Upper lobe of left lung (tissue), 6 donors: ENCODE measurements at places on chromosomes 2 and 18. TPM values are rescaled to one million over a fixed set of nuclear protein-coding genes. Genes with fewer than 3 reads are reported as not detected.

- H3K27me3 ChIP-seq = peaks cover 16% of the 10 kb centered on the region
- H3K4me1 ChIP-seq = peaks cover 29% of the 10 kb centered on the region
- H3K4me3 ChIP-seq = peak overlapping the region; percentile 47
- peak; percentile 87 for DNase-seq
- peak overlapping the region; percentile 58 for H3K27ac ChIP-seq
These were observed 1.4 kb upstream of the SP5 start for GRCh38 chr2:170713543-170714380.

DNA sequence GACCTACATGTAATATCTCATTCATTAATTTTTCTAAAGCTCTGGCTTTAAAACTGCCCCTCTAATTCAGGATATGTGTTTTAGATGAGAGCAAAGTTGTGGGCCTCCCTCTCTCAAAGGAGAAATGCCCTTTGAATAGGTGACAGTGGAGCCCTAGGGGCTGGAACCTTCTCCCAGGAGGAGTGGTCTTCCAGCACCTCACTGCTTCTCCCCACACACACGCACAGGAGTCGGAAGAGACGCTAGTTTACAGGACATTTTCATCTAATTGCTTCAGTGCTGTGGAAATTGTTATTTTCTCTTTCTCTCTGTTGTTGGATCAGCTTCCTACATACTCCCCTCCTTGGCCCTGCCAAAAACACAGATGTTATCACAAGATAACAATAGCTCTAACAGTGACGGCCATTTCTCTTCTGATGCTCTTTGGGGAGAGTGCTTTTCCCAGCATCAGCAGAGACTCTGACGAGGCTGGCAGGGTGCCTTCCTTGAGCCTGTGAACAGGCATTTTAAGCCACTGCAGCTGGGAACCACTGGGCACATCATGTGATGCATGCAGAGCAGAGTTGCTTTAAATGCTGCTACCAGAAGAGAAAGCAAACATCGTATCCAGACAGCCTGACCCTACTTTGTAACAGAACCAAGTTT is 209.4 kb upstream of the SP5 start:
- peaks cover 11% of the 10 kb centered on the region for H3K4me1 ChIP-seq
- no peaks in the 10 kb centered on the region for H3K36me3 ChIP-seq
- H3K27me3 ChIP-seq = no peaks in the 10 kb centered on the region
- H3K27ac ChIP-seq = peak overlapping the region; percentile 51
- no peak overlapping the region for H3K4me3 ChIP-seq

DNA sequence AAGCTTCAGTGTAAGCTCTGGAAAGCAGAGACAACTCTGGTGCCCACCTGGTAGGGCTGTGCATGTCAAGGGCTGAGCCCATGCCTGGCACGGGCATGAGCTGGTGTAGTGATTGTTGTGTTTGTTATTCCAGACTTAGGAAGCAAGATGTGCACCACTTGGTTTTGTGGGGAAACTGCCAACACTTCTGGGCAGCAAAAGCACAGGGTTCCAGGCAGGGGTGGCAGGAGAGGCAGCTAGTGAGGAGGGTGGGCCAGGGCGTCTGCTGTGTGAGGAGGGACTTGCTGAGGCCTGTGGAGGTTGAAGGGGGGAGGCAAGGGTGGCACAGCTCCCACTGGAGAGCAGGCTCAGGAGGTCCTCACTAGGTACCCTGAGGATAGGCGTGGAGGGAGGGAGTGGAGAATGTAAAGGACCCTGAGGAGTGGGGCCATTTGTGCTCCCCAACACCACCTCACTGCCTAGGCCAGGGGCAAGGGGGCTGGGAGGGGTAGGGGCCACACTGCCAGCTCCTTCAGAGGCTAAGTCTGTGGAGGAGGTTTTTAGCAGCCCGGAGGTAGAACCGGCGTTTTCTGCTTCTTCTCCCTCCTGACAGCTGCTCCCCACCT is 104.0 kb upstream of the POU3F3 start:
- no peaks in the 10 kb centered on the region for H3K4me1 ChIP-seq
- no peak overlapping the region for H3K4me3 ChIP-seq
- H3K27ac ChIP-seq = no peak overlapping the region

DNA sequence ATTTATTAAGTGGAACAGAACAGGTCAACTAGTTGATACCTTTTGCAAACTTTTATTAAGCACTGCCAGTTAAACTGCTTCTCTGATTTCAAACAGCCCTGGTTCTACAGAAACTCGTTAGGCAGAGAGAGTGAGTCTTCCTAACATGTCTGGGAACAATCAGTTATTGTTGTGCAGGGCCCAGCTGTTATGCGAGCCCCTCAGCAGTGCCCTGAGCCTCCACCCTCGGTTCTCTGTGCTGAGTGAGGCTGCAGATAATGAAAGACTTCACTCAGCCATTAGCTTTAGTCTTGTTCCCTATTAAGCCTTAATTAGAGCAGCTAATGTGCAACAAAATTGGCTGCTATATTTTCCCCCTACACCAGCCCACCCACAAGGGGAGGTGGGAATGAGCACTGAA is 39.6 kb downstream of the KCTD18 start:
- no peaks in the 10 kb centered on the region for H3K27me3 ChIP-seq
- no peaks in the 10 kb centered on the region for H3K4me1 ChIP-seq
- no peak overlapping the region for H3K4me3 ChIP-seq

The UGT1A8 gene
- not detected for total RNA-seq
